Right lung (tissue), 10 donors: ENCODE measurements at places on chromosomes 4 and X. TPM values are rescaled to one million over a fixed set of nuclear protein-coding genes. Genes with fewer than 3 reads are reported as not detected.

DNA sequence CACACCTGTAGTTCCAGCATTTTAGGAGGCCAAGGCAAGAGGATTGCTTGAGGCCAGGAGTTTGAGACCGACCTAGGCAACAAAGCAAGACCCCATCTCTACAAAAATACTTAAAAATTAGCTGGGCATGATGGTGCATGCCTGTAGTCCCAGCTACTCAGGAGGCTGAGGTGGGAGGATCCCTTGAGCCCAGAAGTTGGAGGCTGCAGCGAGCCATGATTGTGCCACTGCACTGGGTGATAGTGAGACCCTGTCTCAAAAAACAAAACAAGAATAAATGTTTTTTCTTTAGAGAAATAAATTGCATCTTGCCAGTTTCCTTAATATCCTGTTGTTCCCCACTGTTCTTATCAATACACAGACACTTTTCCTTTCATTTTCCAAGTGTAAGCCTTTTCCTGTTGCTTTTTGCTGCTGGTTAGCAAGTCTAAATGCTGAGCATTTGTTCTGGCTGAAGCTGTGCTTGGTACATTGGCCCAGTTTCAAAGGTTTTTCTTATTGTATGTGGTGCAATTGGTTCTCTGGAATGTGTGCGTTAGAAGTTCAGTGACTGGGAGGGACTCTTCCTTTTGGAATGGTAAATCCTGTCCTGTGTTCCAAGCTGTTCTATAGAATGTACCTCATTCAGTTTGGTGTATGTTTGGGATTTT lies 98.2 kb downstream of the AFF1 start:
- peak; percentile 60 for DNase-seq

DNA sequence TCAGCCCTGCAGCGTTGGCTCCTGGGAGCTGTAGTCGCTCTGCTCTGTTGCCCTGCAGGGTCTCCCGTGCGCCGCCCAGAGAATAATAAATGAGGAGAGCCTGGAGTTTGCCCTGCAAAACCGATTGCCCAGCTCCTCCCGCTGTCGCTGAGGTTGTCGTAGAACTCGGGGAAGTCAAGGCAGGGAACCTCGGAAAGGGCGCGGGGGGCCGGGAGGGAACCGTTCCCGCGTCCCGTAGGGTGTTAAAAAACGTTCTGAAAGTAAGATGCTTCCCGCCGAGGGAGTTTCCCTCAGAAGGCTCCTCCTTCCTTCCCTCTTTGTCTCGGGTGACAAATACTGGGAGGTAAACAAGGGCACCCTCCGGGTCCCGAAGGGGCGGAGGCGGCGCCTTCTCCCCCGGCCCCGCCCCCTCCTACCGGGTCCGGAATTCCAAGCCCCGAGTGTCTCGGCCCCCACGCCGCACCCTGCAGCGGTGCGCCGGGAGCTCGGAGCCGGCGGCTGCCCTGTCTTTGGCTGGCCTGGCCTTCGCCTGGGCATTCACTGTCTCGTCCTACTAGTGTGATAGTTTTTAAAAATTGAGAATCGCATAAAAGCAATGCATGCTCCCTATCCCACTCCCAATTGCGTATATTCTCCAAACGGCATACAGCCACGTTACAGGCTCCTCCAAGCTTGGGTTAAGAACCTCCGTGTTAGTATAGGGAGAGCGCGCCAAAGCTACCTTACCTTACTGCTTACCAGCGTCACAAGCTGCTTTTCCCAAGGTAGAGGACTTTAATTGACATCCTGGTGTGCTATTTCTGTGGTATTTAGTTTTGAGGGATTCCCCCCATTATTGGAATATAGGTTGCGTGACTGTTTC lies 964 bp upstream of the HMGB2 start:
- DNase-seq = peak; percentile 81

DNA sequence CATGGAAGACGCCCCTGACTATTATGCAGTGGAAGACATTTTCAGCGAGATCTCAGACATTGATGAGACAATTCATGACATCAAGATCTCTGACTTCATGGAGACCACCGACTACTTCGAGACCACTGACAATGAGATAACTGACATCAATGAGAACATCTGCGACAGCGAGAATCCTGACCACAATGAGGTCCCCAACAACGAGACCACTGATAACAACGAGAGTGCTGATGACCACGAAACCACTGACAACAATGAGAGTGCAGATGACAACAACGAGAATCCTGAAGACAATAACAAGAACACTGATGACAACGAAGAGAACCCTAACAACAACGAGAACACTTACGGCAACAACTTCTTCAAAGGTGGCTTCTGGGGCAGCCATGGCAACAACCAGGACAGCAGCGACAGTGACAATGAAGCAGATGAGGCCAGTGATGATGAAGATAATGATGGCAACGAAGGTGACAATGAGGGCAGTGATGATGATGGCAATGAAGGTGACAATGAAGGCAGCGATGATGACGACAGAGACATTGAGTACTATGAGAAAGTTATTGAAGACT lies 3.6 kb downstream of the TSPYL2 start:
- no peak for DNase-seq

DNA sequence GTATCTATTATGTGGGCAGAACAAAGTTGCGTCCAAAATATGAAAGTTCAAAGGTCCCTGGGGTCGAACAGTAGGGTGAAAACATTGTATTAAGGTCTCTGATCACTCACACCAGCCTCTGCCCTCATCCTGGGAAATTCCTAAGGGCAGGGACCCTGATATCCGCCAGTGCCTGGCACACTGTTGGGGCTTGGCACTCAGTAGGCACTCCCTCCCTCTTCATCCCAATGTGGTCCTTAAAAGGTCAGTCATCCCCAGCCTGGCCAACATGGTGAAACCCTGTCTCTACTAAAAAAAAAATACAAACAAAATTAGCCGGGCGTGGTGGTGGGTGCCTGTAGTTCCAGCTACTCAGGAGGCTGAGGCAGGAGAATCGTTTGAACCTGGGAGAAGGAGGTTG lies 6.3 kb downstream of the NDUFB11 start:
- DNase-seq = no peak

GRCh38 chr4:118354913-118355312 lies 2.1 kb upstream of the PRSS12 start:
- DNase-seq = no peak

- DNase-seq = no peak
Observed at GRCh38 chr4:94533405-94534223, 81.9 kb downstream of the PDLIM5 start.

- DNase-seq = peak; percentile 58
Observed at GRCh38 chrX:21374163-21374993, at the start of gene CNKSR2. TSS of gene CNKSR2 (plus strand) at chrX:21374418. CDS start at chrX:21374898, 480 bp downstream.

Gene TIGD2
- 9.7 TPM for polyA plus RNA-seq

Gene GBA3
- polyA plus RNA-seq = not detected
